ENCODE measurements at places on chromosomes 1 and 21. TPM values are rescaled to one million over a fixed set of nuclear protein-coding genes. Genes with fewer than 3 reads are reported as not detected.
A peak's percentile ranks its signal among the peaks of the same experiment; 100 is the strongest.

The NECTIN4 gene
- total RNA-seq, result under 0.01 TPM

GRCh38 chr1:160370561-160371345, 3.9 kb downstream of the NHLH1 start:
- DNase-seq, result no peak

GRCh38 chr1:27570784-27571183, 33.2 kb downstream of the AHDC1 start:
- DNase-seq, result no peak

- DNase-seq, result no peak
Measured at GRCh38 chr1:204340081-204340889, 19.4 kb downstream of the PLEKHA6 start.

GRCh38 chr1:70979313-70979712, 68.3 kb downstream of the PTGER3 start:
- no peak for DNase-seq

- DNase-seq, result peak; percentile 68
Measured at GRCh38 chr1:26602378-26602959, 72.9 kb downstream of the RPS6KA1 start.

The RIPK4 gene
- total RNA-seq, result 1.8 TPM

GRCh38 chr1:24555591-24556413, at the start of gene NCMAP:
TSS of gene NCMAP (plus strand) at chr1:24556087. CDS start at chr1:24595431, 39,344 bp downstream.
- DNase-seq, result no peak

The UBASH3A gene
- not detected for total RNA-seq

- DNase-seq, result no peak
Measured at GRCh38 chr1:63774617-63775417, 1.0 kb downstream of the ROR1 start.
